ENCODE measurements at places on chromosomes 2 and 18.

- DNase-seq: no peak
Observed at GRCh38 chr18:79645291-79645983, 34.2 kb upstream of the CTDP1 start.

DNA sequence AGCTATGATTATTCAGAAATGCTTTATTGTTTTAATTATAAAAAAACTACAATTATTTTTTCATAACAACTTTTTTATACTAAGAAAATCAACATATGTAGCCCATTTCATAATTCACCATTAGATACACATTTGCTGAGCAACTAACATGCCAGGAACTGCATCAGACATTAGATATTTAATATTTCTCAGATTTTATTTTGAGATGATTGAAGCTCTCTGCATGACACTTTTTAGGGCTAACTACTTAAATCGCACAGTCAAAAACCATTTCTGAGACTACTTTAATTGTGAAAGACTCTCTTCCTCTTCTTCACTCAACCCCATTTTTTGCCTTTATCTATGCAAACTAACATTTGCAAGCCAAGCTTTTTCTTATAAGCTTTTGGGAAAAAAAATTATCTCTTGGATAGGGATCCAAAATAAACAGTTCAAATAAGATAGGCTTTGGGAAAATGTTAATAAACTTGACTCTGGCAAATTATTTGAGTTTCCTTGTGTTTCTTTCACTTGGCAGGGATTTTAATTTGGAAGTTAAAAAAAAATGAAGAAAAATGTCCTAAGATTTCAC lies 9.1 kb upstream of the COL3A1 start:
- no peak for DNase-seq

- no peak for DNase-seq
Observed at GRCh38 chr2:7502336-7502735, 585.1 kb downstream of the RNF144A start.

- peak; percentile 33 for DNase-seq
Observed at GRCh38 chr2:67322353-67323001, 74.7 kb upstream of the ETAA1 start.

DNA sequence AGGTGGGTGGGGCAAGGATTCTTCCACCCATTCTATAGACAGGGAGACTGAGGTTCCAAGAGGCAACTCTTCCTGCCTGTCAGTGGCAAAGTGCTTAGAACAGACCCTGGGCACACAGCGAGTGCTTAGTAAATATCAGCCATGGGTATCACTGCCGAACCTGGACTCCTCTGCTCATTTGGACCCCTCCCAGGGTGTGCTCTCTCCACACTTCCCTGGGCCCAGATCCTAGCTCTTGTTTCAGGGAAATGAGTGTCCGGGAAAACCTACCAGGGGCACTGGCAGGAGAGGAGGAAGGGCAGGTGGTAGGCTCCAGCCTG lies 136.3 kb downstream of the CYP26B1 start:
- no peak for DNase-seq

DNA sequence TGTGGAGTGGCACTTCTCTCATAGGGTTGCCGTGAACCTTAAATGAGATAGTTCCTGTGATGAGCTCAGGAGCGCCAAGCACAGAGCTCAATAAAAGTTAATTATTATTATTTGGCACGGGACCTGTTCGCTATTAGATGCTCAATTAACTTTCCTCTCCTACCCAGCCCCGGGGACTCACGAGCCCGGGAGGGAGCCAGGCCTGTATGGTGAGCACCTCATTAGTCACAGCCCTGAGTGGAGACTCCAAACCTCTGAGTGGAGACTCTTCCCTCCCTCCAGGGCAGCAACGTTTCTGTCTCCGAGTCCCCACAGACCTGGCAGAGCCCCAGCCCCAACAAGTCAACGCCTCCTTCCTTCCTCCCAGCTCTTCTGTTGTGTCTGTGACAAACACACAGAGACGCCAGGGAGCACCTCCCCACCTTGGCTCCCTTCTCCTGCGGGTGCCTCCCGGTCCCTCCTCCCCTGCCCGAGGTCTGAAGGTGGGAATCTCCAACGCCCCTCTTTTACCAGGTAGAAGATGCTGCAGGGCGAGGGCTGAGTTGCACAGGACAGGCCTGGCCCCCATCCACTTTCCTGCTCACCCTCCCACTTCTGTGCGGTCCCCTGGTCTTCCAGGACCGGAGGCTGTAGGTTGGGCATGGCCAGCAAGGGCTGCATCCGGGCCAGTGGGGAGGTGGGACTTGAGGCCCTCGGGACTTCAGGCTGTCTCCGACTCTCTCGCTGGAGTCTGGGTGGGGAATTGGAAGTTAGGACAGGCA lies 52.7 kb upstream of the ODC1 start:
- no peak for DNase-seq

- DNase-seq: no peak
Observed at GRCh38 chr2:60546756-60547420, 6.6 kb downstream of the BCL11A start.

- no peak for DNase-seq
Observed at GRCh38 chr2:150643114-150643725, 155.8 kb upstream of the RND3 start.

DNA sequence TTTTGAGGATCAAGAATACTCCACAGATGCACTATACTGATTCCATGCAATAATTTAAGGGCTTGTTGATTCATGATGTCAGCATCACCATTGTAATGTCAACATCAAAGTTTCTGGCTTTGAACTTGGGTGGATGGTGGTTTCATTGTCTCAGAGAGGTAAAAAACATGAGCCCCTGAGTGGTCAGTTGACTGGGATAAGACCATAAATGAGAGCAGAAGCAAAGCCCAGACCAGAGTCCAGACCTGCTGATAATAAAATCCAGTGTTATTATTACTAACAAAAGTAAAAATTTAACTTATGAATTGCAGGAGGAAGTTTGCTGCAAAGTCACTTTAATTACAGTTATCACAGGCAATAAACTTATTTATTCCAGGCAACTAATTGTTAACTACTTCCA lies 358.2 kb downstream of the GALNT13 start:
- DNase-seq: no peak

GRCh38 chr18:9941103-9941502 lies 27.3 kb downstream of the VAPA start:
- no peak for DNase-seq

DNA sequence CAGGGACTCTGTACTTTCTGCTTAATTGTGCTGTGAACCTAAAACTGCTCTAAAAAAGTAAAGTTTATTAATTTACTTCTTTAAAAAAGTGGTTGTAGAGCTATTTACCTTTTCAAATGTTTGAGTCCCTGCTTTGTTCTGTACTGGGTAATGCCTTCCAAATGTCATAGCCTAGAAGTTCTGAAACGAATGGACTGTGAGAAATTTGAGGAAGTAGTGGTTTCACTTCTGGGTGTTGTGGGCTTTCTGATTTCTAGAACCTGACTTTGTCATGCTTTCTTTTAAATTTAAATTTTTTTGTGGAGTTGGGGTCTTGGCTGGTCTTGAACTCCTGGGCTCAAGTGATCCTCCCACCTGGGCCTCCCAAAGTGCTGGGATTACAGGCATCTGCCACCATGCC lies 44.6 kb downstream of the SMAD4 start:
- no peak for DNase-seq

DNA sequence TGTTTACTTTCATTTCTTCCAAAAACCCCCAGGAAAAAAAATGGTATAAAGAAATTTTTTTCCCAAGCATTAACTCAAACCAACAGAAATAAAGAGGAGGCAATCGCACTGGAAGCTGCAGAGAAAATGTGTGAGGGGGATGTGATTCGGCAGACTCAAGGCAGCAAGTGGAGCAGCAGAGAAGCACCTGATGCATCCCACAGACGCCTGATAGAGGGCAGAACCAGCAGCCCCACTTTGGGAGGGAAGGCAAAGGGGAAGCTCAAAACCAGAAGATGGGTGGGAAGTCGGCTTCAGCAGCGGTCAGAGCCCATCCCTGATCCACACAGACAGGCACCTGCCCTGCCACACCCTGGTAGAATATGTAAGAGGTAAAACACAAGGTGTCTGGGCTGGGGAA lies 12.6 kb downstream of the FTCDNL1 start:
- no peak for DNase-seq

- DNase-seq: no peak
Observed at GRCh38 chr18:79218605-79219190, 149.5 kb downstream of the ATP9B start.

- DNase-seq: no peak
Observed at GRCh38 chr18:22171258-22172119, 2.1 kb downstream of the GATA6 start.

DNA sequence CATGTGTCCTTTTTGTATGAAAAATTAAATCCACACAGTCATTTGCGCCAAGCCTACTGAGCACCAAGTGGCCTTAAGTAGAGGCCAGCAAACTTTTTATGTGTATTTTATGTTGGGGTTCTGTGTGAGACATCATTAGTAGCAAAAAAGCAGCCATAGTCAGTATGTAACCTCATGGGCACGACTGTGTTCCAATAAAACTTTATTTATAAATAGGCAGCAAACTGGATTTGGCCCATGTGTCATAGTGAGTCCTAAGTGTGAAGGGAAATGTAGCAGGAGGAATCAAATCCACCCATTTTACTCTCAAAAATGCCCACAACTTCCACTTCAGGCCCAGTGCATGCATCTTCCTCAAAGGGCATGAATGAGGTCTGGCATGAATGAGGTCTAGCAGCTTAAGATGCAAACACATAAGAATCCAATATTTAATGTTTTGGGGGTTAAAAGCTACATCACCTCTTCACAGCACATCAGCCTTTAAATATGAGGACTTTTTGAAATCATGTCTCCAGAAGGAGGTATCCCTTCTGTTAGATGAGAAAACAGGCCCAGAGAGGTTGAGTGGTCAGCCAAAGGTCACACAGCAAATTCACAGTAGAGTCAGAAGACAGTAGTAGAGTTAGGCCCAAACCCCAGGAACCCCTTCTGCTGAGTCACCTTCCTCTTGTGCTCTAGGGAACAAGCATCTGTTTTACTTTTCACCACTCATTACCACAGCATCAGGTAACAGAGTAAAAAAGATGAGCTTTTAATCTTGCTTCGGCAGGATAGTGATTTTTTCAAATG lies 45.6 kb downstream of the MREG start:
- no peak for DNase-seq

DNA sequence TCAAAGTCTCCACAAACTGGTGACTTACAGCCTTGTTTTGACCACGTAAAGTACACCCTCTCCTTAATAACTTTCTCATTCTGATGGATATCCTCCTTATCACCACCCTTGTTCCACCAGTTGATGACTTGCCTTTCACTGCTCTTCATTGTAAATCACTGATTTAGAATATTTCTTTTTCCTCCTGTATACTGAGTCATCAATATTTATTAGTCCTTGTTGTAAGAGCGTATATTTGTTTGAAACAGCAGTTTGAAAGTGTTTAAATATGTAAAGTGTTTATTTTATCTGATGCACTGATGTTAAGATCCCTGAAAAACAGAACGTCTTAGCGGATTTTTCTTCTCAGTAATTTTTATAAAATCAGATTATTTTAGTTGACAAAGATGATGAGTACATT lies 34.2 kb upstream of the DYSF start:
- DNase-seq: no peak

- no peak for DNase-seq
Observed at GRCh38 chr2:236376566-236377244, 112.5 kb upstream of the ASB18 start.

GRCh38 chr2:23757686-23758433 lies 169.1 kb downstream of the ATAD2B start:
- DNase-seq: peak; percentile 5

- DNase-seq: peak; percentile 79
Observed at GRCh38 chr2:196331143-196331542, 159.8 kb upstream of the STK17B start.

- DNase-seq: peak; percentile 21
Observed at GRCh38 chr2:127569666-127570065, 34.2 kb downstream of the MYO7B start.

DNA sequence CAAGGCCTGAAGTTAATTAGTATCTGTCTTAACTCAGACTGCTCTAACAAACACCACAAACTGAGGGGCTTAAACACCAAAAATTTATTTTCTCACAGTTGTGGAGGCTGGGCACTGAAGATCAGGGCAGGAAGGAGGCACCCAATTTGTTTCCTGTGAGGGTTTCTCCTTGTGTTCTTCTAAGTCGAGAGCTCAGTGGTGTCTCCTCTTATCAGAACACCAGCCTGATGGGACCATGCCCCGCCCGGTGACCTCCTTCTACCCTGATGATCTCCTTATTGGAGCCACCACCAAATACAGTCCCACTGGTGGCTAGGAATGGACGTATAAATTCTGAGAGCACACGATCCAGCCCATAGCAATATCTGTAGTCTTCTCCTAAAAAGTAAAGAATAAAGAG lies 20.5 kb downstream of the TMEM18 start:
- DNase-seq: no peak

DNA sequence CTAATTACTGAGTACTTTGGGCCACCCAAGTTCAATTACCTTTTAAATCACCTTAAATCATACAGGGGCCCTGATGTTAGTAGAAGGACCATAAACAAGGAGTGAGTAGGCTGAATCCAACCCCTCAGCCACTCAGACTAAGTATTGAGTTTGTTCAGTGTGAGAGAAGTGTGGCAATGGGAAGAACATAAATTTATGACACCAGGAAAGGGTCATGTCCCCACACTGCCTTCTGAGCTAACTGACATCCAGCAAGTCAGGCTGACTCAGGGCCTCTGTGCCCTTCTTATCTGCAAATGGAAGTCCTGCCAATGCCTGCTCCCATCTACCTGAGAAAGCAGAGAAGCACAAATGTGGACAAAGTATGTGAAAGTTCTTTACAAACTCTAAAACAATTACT lies 12.9 kb downstream of the PLEKHM3 start:
- peak; percentile 60 for DNase-seq

DNA sequence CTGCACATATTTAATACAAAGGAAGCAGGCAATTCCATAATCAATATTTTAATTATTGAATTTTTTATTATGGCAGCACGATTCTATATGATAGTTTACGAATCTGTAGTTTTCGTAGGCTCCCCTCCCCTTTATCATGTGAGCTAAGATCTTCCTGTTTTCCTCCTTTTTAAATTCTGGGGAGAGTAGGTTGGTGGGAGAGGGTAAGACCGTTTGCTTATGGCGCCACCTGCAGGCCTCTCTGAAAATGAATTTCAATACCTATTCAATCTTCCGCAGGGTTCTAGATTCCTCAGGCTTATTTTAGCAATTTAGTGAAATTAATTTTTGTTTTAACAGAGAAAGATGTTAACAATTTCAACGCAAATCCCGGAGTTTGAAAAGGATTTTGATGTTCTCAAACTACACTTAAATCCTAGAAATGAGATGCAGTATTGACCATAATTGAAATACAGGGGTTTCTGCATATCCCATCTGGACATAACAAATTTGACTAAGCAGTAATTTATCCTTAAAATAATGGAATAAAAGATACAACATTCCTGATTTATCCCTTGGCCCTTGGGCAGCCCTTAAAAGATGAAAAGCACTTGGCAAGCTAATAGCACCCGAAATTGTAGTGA lies 12.8 kb upstream of the GBX2 start:
- peak; percentile 69 for DNase-seq

DNA sequence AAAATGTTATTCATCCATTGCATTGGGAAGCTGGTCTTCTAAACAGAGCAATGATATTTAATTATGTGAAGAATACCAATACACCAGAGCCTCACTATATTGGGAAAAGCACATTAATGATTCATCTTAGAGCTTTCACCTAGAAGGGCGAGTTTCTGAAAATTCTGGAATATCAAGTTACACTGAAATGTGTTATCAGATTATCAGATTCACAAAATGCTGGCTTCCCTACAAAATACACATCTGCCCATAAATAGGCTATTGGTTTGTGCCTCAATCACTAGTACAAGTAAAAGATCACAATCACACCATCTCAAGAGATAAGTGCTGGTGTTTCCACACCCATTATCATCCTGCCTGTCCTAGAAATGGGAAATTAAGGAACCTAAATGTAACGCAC lies 200.7 kb downstream of the TMEM163 start:
- DNase-seq: no peak

- no peak for DNase-seq
Observed at GRCh38 chr2:144463266-144463665, 56.7 kb downstream of the ZEB2 start.
